T-helper 1 cell (primary cell): ENCODE measurements at places on chromosomes 1 and 21.

DNA sequence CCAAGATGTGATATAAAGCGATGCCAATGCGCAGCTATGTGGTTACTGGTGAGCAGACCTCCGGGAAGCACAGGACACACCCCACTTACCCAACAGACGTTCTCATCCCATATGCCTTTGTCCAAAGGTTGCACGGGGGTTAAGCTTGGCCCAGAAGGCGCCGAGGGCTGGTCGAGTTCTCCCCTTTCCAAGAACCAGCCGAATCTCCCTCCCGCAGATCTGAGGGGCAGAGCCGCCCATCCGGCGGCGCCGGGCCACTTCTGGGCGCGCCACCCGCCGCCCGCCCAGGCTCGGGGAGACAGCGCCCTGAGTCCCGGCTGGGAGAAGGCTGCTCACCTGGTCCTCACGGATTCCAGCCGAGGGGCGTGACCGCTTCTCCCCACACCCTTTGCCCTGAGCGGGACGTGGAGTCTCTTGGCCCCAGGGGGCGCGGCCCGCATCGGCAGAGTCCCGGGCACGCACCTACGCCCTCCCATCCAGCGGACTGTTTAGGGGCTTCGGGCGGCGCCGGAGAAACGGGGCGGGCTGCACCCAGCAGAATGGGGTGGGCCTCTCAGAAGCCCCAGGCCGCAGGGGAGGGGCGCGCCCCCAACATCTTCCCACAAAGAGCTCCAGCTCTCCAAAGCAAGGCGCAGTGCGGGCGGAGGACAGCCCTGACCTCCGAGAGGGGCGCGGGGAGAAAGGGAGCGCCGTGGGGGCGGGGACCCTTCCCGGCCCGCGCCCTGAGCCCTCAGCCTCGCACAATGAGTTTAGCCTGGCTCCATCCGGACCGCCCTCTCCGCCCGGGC lies 615 bp downstream of the GPR161 start:
- DNase-seq, result no peak

DNA sequence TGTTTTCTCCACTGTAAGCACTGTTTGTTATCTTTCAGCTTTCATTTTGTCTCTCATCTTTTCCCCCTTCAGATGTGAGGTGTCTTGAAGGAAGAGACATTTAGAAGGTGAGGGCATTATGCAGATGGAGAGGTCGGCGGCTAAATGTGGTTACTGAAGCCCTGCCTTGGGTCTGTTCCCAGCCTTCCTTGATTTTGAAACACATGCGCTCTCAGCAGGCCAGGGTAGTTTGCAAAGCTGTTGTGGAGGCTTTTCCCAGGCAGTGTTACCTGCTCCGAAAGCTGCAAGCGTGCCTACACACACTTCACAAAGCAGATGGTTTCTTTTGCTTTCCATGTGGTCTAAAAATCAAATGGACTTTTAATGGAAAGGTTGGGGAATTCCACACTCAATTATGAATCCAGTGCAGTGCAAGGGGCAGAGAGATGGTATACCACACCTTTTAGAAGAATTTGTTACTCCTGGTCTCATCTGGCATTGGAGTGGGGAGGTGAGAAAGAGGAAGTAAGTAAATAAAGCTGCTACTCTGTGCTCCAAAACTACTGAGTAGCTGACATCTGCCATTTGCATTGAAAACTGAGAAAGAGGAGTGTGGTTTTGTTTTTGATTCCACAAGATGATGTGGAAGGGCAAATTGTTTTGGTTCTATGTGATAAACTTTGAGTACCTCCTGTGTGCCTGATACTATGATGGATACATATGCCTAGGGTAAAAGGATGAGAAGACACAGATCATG lies 91.9 kb downstream of the NFIA start:
- DNase-seq, result no peak

GRCh38 chr1:226846786-226847185 lies 23.6 kb upstream of the PSEN2 start:
- no peak for DNase-seq

DNA sequence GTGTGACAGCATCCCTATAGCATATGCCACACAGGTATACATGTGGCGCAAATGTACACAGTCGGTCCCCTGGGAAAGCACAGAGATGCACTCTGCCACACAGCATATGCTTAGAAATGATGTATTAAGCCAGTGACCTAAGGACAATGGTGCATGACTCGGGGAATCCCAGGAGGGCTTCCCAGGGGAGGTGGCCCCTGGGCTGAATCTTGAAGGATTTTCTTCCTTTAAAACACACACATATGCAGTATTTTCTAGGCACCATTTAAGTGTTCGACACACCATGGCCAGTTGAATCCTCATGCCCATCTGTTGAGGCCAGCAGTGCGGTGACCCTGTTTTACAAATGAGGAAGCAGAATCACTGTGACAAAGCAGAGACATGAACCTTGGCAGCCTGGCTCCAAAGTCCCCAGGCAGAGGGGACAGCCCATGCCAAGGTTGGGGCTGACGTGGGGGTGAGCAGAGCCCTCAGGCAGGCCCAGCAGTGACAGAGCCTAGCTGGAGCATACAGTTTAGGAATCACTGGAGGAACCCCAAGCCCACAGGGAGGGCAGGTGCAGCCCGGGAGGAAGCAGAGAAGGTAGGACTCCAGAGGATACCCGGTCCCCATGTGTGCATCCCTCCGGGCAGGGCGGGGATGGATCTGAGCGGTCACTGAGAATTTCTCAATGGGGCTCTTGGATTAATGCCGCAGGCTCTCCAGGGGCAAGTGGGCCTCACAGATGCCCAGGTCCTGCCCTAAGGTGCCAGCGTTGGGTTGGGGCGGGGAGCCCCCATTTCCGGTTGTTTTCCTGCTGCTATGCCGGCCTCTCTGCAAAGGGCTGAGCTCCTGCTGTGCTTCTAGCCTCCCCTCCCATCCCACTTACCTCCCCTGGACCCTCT lies 28.4 kb downstream of the WNT3A start:
- DNase-seq, result no peak
